ENCODE measurements at places on chromosomes 1 and 21. TPM values are rescaled to one million over a fixed set of nuclear protein-coding genes. Genes with fewer than 3 reads are reported as not detected.

GRCh38 chr1:37776946-37777516, 12.1 kb upstream of the EPHA10 start:
- no peaks in the 10 kb centered on the region for H3K36me3 ChIP-seq
- H3K4me1 ChIP-seq = no peaks in the 10 kb centered on the region
- no peak for DNase-seq
- H3K27me3 ChIP-seq = no peaks in the 10 kb centered on the region
- H3K27ac ChIP-seq = no peak overlapping the region

DNA sequence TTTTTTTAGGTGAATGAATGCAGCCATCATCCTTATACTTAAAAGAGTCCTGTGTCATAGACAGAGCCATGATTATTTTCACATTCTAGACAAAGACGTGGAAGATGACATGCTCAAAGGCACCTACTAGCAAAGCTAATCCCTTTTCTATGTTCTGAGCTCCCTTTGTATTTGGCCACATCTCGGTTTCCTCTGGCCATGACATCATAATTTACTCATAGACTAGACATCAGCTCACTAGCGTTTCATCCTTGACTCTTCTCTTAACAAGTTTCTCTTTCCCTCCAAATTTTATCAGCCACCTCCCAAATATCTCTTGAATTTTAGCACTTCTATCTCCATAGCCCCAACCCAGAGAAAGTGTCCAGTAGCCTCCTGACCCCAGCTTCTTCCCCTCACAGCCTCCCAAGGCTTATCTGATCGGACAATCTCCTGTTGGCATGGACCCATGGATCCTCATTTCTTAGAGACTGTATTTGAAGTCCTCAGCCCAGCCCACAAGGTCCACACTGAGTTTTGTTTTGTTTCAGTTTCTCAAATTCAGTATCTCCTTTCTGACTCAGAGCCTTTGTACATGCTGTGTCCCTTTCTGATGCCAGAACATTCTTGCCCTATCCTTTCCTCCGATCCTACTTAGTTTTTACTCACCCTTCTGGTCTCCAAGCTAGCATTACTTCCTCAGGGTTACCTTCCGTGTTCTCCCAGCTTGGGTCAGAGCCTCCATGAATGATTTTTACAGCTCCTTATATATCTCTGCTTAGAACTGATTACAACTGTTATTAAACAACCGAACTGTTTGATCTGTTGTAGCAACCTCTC, 33.0 kb upstream of the EPS8L3 start:
- H3K27me3 ChIP-seq = no peaks in the 10 kb centered on the region
- DNase-seq = no peak
- peaks cover 49% of the 10 kb centered on the region for H3K4me1 ChIP-seq
- H3K27ac ChIP-seq = no peak overlapping the region
- no peaks in the 10 kb centered on the region for H3K36me3 ChIP-seq

GRCh38 chr1:15410223-15410883, 665 bp downstream of the EFHD2 start:
- H3K27ac ChIP-seq = peak overlapping the region; percentile 94
- no peaks in the 10 kb centered on the region for H3K36me3 ChIP-seq
- no peaks in the 10 kb centered on the region for H3K27me3 ChIP-seq
- DNase-seq = peak; percentile 16
- peaks cover 20% of the 10 kb centered on the region for H3K4me1 ChIP-seq

- H3K4me3 ChIP-seq = no peak overlapping the region
- no peak overlapping the region for H3K27ac ChIP-seq
- no peak for DNase-seq
Observed at GRCh38 chr1:1215881-1216605, 2.1 kb upstream of the TNFRSF4 start.

GRCh38 chr1:175830500-175830899, 87.1 kb upstream of the TNR start:
- no peaks in the 10 kb centered on the region for H3K4me1 ChIP-seq
- DNase-seq = no peak
- no peak overlapping the region for H3K27ac ChIP-seq
- H3K36me3 ChIP-seq = no peaks in the 10 kb centered on the region

DNA sequence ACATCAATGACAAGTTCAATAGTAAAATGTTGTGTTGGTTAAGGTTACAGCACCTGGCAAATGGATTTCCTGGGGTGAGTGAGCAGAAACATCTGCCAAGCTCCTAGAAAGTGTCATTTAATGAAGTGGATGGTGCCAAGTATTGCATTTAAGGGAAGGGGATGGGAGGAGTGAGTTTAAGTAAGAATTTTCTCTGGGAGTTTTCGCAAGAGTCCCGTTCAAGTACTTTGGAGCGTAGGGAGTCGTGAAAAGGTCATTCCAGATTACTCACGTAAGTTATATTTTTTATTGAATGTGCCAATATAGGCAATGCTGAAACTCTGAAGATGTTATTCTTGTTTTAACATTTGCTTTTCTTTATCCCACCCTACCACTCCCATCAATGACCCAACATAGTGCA, 117.4 kb upstream of the RAB3GAP2 start:
- no peaks in the 10 kb centered on the region for H3K36me3 ChIP-seq
- no peak for DNase-seq
- no peaks in the 10 kb centered on the region for H3K27me3 ChIP-seq
- no peaks in the 10 kb centered on the region for H3K4me1 ChIP-seq

- no peak overlapping the region for H3K27ac ChIP-seq
- H3K4me1 ChIP-seq = no peaks in the 10 kb centered on the region
- no peak for DNase-seq
- H3K27me3 ChIP-seq = no peaks in the 10 kb centered on the region
Observed at GRCh38 chr21:23471877-23472276, 2135.4 kb downstream of the MRPL39 start.

DNA sequence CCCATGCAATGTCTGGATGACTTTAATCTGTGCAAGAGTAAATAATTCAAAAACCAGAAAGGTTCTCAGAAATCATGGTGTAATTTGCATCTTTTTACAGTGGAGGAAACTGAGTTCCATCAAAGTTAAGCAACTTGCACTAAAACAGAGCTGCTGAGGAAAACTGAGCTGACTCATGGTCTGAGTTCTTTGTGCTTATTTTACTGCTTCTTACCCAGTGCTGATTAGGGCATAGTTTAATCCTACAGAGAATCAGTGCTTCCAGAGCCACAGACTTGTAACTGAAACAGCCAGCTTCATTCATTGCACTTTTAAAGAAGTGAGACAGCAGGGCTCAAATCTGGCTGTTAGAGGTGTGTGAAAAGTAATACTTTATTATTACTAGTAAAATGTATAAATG, 10.9 kb upstream of the RWDD3 start:
- no peaks in the 10 kb centered on the region for H3K36me3 ChIP-seq
- H3K27me3 ChIP-seq = no peaks in the 10 kb centered on the region
- H3K4me1 ChIP-seq = no peaks in the 10 kb centered on the region
- no peak for DNase-seq
- H3K27ac ChIP-seq = no peak overlapping the region

DNA sequence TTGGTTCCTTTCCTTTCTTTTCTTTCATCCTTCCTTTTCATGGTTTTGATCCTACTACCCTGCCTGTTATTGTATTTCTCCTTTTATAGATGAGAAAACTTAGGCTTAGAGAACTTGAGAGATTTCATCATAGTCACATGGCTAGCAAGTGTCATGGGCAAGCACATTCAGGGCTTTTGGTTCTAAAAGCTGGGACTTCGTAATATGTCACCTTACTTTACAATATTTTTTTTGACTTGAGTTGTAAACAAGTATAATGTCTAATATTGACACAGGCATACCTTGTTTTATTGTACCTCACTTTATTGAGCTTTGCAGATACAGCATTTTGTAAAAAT, 70.7 kb downstream of the MTR start:
- H3K4me3 ChIP-seq = no peak overlapping the region
- peaks cover 9% of the 10 kb centered on the region for H3K36me3 ChIP-seq
- peaks cover 14% of the 10 kb centered on the region for H3K4me1 ChIP-seq
- no peak for DNase-seq
- H3K27ac ChIP-seq = no peak overlapping the region
- no peaks in the 10 kb centered on the region for H3K27me3 ChIP-seq

GRCh38 chr1:248670003-248670402, 14.7 kb upstream of the OR2T27 start:
- DNase-seq = no peak
- H3K27ac ChIP-seq = no peak overlapping the region
- H3K27me3 ChIP-seq = no peaks in the 10 kb centered on the region
- H3K4me1 ChIP-seq = no peaks in the 10 kb centered on the region

- H3K27me3 ChIP-seq = peaks cover 60% of the 10 kb centered on the region
- no peaks in the 10 kb centered on the region for H3K36me3 ChIP-seq
- H3K27ac ChIP-seq = no peak overlapping the region
- no peak for DNase-seq
Observed at GRCh38 chr1:197914510-197914909, 2.7 kb upstream of the LHX9 start.

- no peaks in the 10 kb centered on the region for H3K36me3 ChIP-seq
- no peak overlapping the region for H3K27ac ChIP-seq
- H3K4me1 ChIP-seq = no peaks in the 10 kb centered on the region
- H3K27me3 ChIP-seq = no peaks in the 10 kb centered on the region
- H3K4me3 ChIP-seq = no peak overlapping the region
Observed at GRCh38 chr1:209249280-209249670, 334.2 kb upstream of the CAMK1G start.

- H3K36me3 ChIP-seq = no peaks in the 10 kb centered on the region
- no peak overlapping the region for H3K27ac ChIP-seq
- no peaks in the 10 kb centered on the region for H3K4me1 ChIP-seq
- no peak for DNase-seq
Observed at GRCh38 chr1:242128951-242129502, 130.1 kb upstream of the MAP1LC3C start.

DNA sequence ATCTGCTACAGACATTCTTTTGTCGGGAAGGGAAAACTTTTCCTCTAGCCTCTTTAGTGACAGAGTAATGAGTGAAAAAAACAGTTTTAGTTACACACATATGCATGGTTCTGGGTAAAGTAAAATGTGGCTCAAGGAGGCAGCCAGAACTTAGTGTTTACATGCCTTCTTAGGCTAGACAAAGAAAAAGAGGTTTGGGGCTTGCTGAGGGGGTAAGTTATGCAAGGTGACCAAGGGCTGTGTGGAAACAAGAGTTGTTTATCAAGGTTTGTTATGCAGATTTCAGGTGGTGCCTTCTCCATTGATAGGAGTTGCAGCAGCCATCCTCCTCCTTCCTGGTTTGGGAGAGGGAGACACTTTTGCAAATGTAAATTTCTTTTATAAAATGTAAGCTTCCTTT, 66.5 kb upstream of the RAB3GAP2 start:
- no peaks in the 10 kb centered on the region for H3K4me1 ChIP-seq
- no peaks in the 10 kb centered on the region for H3K27me3 ChIP-seq
- H3K27ac ChIP-seq = no peak overlapping the region
- H3K4me3 ChIP-seq = no peak overlapping the region
- H3K36me3 ChIP-seq = no peaks in the 10 kb centered on the region

- H3K36me3 ChIP-seq = no peaks in the 10 kb centered on the region
- H3K4me1 ChIP-seq = no peaks in the 10 kb centered on the region
- no peak overlapping the region for H3K27ac ChIP-seq
- no peak overlapping the region for H3K4me3 ChIP-seq
- DNase-seq = no peak
- H3K27me3 ChIP-seq = no peaks in the 10 kb centered on the region
Observed at GRCh38 chr21:34181431-34182039, 108.2 kb downstream of the MRPS6 start.

DNA sequence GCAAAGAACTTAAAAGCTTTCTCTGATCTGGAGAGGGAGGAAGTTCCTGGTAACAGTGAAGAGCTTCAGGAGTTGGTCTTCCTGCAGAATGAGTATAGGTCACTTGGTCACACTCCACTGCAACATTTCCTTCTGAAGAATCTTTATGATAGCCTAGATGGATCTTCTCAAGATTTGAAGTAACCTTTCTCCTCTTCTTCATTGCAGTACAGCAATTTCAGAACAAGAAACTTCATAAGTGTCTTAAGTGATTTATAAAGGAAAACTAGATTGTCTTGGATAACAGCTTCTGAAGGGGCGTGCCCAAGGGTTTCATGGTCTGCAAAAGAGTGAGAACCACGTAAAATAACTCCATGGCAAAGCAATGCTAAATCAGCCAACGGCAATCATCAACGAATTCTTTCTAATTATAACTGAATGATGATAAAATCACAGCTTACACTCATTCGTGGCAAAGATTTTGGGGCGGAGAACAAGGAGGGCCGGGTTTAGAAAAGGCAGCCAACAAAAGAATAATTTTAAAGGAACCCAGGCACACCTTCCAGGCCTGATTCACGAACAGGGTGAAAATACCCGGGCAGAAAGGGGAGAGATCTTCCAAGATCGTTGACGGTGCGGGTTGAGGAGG, 53.9 kb upstream of the ASPM start:
- H3K4me3 ChIP-seq = peak overlapping the region; percentile 97
- H3K4me1 ChIP-seq = peaks cover 18% of the 10 kb centered on the region
- H3K27ac ChIP-seq = peak overlapping the region; percentile 86

Gene ITPKB
- total RNA-seq = 199 TPM

Gene PTGS2
- total RNA-seq = not detected

Gene GJA8
- not detected for total RNA-seq

Gene IL24
- total RNA-seq = not detected

Gene OR2L2
- 0.10 TPM for total RNA-seq

All from naive thymus-derived CD4-positive, alpha-beta T cell (primary cell).